ENCODE measurements at places on chromosomes 7 and 10.

- peak; percentile 21 for DNase-seq
Measured at GRCh38 chr7:26369593-26369992, 77.9 kb downstream of the SNX10 start.

GRCh38 chr10:80137920-80138319, 5.4 kb downstream of the PLAC9 start:
- no peak for DNase-seq

GRCh38 chr7:38310591-38311101, 37.2 kb upstream of the TARP start:
- DNase-seq, result no peak

DNA sequence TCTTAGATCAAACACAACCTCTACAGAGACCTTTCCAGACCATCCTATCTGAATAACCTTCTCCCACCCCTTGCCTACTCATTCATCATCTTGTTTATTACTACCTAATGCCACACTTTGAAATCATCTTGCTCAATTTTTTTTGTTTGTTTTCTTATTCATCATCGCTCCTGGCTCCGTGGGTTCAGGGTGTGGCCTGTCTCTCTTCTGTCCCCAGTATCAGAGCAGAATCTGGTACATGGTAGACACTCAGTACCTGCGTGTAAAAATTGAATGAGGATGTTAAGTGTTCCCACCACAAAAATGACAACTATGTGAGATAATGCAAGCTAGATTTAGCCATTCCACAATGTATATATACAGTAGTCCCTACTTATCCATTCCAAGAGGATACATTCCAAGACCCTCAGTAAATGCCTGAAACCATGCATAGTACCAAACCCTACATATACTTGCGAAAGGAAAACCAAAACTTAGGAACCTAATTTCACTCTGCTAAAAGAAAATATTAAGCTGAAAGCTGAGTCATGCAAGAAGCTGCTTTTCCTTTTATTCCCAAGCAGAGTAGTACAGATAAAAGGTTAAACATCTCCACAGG, 72.1 kb upstream of the SEC61G start:
- DNase-seq, result no peak

- no peak for DNase-seq
Measured at GRCh38 chr7:50475340-50475739, 25.2 kb upstream of the FIGNL1 start.

Measured in activated T-cell treated with anti-CD3 and anti-CD28 coated beads for 4 hours (primary cell).